ENCODE measurements at places on chromosomes 2 and 18.

DNA sequence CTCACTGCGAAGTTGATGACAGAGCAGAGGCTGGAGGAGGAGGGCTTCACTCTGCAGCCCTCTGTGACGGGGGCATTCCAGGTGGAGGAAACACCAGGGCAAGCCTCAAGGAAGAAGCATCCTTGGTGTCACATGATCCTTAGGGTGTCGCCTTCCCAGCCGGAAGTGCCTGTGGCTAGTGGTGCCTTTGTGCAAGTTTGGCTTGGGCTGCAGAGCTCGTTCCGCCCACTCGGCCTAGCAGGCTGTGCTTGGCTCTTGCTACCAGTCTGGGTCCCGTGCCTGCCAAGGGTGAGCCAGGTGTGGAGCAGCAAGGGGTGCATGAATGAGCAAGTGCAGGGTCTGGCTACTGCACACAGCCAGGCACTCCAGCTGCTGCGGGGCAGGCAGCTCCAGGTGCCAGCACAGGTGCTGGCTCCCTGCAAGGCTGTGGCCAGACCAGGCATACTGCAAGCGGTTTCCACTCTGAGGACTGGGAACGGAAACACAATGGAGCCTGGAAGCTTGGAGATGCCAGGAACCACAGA, 325.3 kb upstream of the SMIM21 start:
- DNase-seq, result no peak

DNA sequence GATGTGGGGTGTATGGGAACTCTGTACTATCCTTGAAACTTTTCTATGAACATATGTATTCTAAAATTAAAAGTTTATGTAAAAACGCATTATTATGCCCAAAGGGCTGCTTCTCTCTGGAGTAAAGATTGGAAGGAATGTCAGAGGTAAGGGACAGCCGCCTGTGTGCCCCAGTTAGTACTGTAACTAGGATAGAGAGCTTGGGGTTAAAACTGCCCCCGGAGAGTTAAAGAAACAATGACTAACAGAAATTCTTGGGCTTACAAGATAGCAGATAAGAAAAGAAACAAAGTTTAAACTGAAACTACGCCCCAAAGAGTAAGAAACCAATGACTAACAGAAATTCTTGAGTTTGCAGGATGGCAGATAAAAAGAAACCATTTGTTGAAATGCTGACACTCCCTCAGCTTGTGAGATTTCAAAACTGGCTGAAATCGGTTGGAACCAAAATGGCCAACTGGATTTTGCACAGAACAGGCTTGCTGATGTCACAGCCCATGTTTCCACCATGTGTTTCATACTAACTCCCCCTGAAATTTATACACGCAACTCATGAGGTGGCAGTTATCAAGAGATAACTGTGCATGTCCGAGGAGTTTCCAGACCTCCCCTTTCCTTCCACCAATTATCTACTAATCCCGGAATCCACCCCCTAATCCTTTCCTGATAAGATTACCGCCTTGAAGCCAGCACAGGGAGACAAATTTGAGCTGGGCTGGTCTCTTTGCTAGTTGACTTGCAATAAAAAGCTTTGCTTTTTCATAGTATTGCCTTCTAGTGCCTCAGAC, 8.7 kb upstream of the TXNDC2 start:
- no peak for DNase-seq

- no peak for DNase-seq
Observed at GRCh38 chr2:131641414-131642206, 113.9 kb downstream of the CCDC74A start.

DNA sequence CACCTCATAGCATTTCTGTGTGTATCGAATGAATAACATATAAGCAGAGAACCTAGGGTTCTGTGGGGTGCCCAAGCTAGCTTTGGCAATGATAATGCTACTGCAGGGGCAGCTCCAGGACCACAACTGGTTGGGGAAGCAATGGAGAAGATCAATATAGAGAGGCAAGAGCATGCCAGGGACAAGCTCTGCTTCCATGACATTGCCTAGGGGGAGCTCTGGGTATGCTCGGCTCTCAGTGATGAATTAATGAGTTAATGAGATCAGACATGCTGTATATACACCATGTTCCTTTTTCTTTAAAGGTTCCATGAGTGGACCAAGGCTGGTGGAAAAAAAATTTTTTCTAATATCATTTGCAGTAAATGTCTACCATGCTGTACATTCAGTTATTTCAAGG, 618.4 kb downstream of the BCL11A start:
- DNase-seq, result no peak

DNA sequence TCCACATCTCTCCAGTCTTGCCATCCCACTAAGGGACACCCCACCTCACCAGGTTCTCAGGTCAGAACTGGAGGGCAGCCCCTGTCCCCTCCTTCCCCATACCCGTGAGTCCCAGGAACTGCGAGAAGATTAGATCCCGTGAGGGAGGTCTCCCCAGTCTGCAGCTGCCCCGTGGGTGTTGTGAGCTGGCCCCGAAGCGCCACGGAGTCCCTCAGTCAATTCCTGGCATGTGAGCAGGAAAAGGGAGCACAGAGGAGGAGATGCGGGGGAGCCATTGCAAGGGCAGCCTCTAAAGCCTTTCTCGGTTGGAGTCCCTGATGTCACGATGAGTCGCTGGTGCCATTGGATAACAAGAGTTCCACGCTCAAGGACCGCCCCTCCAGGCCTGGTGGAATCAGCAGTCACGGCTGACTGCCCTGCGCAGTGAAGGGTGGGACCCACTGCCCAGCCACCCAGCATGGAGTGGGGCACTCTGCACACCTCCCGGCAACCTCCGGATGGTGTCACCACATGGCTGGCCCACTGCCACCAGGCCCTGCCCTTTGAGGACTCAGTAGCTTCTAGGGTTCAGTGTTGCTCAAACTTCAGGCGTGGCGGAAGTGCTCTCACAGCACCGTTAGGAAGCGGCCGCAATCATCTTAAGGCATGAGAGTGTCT, 434.9 kb upstream of the MYT1L start:
- no peak for DNase-seq

- DNase-seq, result no peak
Observed at GRCh38 chr18:36366994-36367839, 69.7 kb downstream of the FHOD3 start.

- no peak for DNase-seq
Observed at GRCh38 chr18:24995056-24995455, 356.9 kb downstream of the ZNF521 start.

DNA sequence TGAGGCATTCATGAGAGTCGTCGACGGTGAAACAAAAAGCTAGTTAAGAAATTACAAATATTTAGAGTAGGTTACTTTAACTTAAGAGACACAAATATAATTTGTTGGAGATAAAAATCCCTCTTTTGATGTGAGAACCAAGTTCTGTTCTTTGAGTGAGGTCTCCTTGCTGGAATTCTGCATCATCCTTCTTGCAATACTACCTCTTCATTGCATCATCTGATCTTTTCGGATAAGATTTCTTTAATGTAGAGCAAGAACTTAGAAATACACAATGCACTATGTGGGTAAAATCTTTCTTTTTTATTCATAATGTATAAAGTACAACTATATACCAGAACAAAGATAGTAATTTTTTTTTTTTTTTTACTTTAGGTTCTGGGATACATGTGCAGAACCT, 118.4 kb downstream of the ARL4C start:
- DNase-seq, result no peak

- no peak for DNase-seq
Observed at GRCh38 chr2:70828115-70828514, 7.5 kb downstream of the CD207 start.

DNA sequence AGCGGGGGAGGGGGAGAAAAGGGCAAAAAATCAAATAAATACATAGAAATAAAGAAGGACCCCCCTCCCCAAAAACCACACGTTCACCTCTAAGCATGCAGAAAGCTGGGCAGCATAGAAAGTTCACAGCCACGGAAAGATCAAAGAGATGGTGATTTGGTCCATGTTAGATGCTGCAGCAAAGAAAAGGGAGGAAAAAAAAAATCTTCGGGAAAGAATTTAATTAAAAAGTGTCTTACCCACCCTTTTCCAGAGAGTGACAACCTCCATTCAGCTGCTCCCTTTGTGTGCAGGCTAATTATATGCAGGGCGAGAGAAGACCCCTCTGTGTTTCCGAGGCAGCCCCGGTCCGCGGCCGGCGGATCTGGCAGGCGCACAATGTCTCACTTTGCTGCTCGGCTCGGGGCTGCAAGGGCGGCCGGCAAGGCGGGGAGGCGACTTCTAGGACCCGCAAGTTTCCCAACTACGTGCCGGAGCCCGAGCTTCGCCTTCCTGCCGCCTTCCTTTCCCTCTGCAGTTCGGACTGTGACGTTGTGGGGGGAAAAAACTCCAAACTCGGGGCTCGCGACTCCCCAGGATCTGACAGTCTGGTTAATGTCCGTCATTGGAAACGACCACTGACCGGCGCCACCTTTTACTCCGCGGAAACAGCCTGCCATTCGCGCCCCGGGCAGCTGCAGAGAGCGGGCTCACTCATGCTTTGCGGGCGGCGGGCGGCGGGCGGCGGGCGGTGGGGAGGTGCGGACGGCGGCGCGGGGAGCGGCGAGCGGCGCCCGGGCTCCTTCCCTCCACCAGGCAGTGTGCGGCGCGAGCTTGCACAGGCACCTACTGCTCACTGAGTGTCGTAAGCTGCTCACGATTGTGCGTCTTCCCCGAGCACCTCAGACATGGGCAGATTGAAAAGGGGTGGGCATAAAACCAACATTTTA, at the start of gene LRRTM1:
Gene LRRTM1 (minus strand): TSS at position 844 of the 929 bp plus-strand sequence. CDS start 933 bp downstream, outside the sequence.
- no peak for DNase-seq

GRCh38 chr2:72325592-72326422, 178.1 kb upstream of the CYP26B1 start:
- no peak for DNase-seq

- no peak for DNase-seq
Observed at GRCh38 chr2:134324947-134325346, 71.1 kb downstream of the MGAT5 start.

GRCh38 chr2:6793371-6793770, 72.3 kb downstream of the CMPK2 start:
- DNase-seq, result no peak

GRCh38 chr2:199216253-199216652, 241.5 kb downstream of the SATB2 start:
- DNase-seq, result no peak

DNA sequence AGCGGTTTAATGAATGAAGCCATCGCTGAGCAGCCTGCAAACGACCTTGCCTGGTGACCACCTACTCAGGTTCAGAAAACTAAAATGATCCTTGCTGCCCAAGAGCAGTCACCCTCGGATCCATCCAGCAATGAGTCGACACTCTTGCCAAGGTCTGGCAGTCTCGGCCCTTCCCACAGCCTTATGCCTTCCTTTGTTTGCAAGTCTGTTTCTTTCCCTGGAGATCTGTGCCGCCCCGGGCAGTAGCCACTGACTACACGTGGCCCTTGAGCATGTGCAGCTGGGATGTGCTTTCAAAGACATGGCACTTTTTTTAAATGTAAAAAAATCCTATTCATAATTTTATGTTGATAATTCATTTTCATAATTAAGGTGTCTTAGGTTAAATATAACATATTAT, 37.2 kb upstream of the SLC35G4 start:
- no peak for DNase-seq

- DNase-seq, result no peak
Observed at GRCh38 chr2:142867136-142867535, 10.3 kb upstream of the KYNU start.

DNA sequence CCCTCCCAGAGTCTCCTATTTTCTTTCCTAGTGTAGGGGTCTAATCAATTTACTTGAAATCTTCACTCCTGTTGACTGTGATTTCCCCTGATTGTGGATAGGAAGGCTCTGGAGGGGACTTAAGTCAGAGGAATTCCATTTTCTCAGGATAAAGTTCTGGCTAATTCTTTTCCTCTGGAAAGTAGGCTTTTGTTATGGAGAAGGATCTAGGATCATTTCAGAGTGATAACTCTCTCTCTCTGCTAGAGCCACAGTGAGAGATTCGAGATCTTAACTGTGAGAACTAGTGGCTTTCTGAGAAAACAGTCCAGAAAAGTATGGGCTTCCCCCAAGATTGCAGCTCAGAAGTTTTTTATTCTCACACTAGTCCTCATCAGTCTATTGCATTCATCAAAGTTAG, 163.9 kb upstream of the TFPI start:
- no peak for DNase-seq

DNA sequence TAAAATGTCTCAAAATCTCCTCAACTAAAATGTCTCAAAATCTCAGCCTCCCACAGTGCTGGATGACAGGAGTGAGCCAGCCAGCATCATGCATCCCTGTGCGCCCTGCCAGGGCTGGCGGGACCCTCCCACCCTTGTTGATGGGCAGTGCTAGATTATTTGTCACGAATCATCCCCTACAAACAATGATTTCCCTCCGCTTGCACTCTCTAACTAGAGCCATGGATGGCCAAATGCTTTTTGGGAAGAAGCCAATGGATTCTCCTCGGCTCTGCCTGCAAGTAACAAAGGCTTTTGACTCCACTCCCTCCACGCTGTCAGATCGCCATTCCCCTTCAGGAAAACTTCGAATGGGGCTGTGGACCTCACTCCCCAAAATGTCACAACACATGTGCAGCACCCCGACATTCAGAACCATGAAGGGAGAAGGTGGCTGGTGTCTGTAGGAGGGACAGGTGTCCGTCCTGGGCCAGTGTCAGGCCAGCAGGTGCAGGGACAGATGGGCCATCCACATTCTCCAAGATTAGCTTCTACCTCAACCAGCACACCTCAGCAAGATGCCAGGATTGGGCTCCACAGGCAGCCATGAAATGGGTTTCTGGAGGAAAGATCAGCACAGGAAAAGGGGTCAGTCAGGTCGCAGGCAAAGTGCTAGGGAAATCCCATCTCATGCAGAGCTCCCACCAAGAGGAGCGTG, 11.5 kb downstream of the AMER3 start:
- no peak for DNase-seq

GRCh38 chr2:238406221-238406997, 20.3 kb upstream of the ASB1 start:
- DNase-seq, result no peak

- no peak for DNase-seq
Observed at GRCh38 chr2:100246163-100247145, 75.8 kb downstream of the LONRF2 start.

DNA sequence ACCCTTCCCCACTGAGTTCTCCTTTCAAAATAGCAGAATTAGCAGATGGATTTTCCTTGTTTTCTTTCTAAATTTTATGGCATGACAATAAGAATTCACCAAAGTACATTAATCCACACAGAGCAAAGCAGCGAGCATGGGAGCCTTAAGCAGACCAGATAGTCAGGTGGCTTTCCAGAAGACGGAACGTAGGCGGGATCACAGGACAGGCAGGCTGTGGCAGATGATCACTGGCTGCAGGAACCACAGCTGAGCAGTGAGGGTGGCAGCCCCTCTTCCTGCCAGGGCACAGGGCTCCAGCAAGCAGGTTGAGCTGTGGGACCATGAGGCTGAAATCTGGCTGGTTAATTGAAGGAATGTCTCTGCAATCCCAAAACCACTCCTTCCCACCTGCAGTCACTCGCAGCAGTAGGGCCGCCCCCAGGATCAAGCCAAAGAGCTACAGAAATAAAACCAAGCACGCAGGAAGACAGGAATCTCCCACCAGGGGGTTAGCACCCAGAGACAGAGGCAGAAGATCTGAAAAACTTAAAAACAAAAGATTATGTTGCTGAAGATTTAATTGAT, 259.9 kb downstream of the EIPR1 start:
- no peak for DNase-seq

- DNase-seq, result no peak
Observed at GRCh38 chr2:168245074-168245825, 2.1 kb downstream of the STK39 start.
